ENCODE measurements at places on chromosomes 5 and 9.

- no peak for DNase-seq
Measured at GRCh38 chr5:107500840-107501239, 169.9 kb downstream of the EFNA5 start.

GRCh38 chr9:33166231-33167083, 679 bp downstream of the B4GALT1 start:
- no peak for DNase-seq

GRCh38 chr5:106661866-106662265, 1008.9 kb downstream of the EFNA5 start:
- DNase-seq: no peak

DNA sequence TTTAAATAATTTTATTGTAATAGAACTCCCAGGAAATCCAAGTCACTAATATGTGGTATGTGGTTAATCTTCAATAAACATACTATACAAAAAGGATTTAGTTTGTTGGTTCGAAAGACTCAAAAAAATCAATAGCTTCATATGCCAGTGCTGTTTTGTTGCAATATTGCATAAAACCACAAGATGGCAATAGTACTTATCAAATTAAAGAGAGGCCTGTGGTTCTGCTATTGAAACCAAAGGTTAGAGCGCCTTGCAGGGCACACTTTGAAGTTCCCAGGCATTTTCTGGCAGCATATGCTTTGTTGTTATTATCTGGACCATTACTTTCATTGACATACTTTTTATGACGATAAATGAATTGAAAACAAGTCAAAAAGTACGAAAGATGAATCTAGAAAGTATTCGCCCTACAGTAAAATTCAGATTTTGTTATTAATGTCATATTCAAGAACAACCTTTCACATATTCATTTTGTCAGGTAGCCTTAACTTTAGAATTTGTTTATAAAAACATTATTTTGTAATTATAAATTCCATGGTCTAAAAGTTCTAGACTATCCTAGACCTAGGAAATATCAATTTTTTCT, 316.3 kb downstream of the MCTP1 start:
- peak; percentile 64 for DNase-seq

DNA sequence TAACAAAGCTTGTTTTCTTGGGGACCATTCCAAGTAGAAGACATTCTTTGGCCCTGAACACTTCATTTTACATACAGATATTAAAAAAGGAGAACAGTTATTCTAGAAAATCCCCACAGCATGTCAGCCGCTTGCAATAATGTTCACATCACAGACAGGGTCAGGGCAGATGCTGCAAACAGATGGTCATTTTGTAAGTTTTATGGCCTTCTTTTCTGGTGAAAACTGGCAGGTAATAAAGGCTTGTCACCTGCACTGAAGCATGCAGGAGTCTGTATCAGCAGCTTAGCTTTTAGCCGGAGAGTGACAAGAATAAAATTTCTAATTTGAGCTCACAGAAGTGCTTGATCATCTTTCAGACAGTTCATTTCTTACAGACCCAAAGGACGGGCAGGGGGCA, 220.9 kb upstream of the DAP start:
- DNase-seq: no peak

- DNase-seq: no peak
Measured at GRCh38 chr5:131381777-131382176, 117.9 kb downstream of the CDC42SE2 start.

DNA sequence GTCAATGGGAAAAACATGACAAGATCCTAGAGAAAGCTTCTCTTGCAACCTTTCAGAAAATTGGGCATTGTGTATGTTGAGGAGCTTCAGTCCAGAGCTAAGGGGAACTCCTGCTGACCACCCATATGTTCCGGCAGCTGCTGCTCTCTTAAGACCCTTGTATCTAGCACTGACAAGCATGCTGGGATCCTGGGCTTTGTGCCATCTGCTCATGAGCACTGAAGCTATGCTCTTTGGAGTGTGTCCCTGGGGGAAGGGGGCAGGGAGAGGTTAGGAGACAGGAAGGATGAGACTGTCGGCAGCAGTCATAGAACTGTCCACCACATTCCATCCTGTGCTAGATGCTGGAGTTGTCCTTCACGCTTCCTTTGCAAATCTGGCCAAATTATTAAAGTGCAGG, 109.3 kb downstream of the JAKMIP2 start:
- DNase-seq: no peak

- DNase-seq: no peak
Measured at GRCh38 chr5:50420343-50420935, 20.6 kb downstream of the EMB start.

DNA sequence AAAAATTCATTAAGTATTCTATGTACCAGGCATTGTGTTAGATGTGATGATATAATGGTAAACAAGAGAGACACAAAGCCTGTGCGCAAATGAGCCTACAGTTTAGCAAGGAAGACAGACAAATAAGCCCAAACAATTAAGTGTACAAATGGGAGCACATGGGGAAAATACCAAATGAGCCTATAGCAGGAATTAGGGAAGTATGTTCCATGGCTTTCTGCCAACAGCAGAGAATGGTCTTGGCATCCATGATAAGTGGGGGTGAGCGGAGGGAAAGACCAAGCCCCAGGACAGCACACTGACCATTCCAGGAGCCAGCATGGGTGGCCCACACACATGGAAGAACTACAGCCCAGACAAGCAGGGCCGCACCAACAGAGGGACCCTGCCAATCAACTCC, 369.7 kb downstream of the DEPDC1B start:
- DNase-seq: no peak

DNA sequence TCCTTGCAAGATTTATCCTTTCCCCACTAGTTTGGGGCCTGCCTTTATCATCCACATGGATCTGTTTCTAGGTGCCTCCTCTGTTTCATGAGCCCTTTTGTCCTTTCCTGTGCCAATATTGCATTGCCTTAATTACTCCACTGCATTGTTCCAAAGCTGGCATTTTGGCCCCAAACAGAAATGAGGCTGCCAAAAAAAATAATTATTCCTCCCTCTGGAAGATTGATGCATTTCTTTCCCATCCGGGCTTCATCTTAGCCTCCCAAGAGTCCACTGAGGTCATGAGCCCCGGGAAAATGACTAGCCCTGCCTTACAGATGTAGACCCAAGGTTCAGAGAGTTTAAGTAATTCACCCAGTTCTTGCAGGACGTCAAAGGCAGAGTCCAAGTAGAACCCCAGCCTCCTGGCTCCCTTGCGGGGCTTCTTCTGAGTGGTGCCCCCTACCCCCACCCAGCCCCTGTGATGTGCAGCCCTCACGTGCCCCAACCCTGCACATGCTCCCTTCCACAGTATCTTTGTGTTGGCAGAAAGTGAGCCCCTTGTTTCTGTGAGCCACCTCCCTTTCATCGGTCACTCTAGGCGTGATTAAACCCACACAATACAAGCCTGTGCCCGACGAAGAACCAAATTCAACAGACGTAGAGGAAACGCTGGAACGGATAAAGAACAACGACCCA, 62.1 kb downstream of the TMOD1 start:
- no peak for DNase-seq

GRCh38 chr9:35649431-35650340, 1.0 kb downstream of the SIT1 start:
- no peak for DNase-seq

DNA sequence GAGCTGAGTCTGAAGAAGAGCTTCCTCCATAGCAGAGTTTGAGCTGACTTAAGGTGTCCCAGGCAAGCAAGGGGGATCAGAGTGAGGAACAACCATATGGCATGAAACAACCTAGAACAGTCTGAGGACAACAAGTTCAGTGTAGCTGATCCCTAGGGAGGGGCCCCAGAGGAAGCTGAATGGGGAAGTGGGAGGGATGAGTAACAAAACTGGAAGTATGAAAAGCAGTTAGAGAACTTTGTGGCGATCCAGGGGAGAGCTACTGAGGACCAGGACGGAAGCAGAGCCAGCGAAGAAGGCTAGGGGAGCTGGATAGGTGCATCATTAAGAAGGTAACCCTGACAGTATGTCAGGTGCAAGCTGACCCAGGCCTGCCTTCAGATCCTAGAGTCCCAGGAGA, 580.8 kb downstream of the BNC2 start:
- no peak for DNase-seq

DNA sequence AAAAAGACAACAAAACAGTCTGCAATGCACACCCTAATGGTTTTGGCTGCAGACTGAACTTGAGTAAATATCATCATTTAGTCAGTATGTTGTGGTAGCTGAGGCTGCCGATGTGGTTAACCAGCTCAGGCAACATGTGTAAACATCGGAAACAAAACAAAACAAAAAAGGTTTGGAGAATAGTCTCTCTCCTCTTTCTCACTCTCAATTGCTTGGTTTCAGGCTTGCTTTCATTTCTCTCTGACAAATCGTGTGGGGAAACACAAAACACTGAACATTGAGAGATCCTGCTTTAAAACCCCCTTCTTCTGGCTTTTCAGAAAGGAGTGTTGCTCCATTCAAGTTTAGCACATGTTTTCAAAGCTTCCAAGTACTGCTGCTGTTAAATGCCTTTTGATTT, 453.3 kb downstream of the BNC2 start:
- no peak for DNase-seq

GRCh38 chr5:143162810-143163209, 240.7 kb downstream of the NR3C1 start:
- no peak for DNase-seq

DNA sequence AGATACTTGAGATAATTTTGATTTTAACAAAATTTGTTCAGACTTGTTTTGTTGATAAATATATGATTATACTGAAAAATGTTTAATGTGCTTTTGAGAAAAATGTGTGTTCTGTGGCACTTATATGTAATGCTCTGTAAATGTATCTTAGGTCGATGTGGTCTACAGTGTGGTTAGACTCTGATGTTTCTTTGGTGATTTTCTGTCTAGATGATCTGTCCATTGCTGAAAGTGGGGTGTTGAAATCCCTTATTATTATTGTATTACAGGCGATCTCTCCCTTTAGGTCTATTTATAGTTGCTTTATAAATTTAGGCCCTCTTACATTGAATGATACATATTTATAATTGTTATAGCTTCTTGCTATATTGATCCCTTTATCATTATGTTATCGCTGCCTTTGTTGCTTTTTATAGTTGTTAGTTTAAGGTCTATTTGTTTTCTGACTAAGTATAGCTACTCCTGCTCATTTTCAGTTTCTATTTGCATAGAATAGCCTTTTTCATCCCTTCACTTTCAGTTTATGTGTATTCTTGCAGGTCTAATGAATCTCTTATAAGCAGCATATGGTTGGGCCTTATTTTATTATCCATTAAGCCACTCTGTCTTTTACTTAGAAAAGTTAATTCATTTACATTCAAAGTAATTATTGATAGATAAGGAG, 124.3 kb downstream of the MRPS30 start:
- DNase-seq: no peak

- no peak for DNase-seq
Measured at GRCh38 chr9:138098908-138099791, 221.6 kb downstream of the CACNA1B start.

- no peak for DNase-seq
Measured at GRCh38 chr9:117595650-117596049, 108.6 kb upstream of the TLR4 start.

- no peak for DNase-seq
Measured at GRCh38 chr9:130406278-130406895, 38.4 kb upstream of the ASS1 start.

DNA sequence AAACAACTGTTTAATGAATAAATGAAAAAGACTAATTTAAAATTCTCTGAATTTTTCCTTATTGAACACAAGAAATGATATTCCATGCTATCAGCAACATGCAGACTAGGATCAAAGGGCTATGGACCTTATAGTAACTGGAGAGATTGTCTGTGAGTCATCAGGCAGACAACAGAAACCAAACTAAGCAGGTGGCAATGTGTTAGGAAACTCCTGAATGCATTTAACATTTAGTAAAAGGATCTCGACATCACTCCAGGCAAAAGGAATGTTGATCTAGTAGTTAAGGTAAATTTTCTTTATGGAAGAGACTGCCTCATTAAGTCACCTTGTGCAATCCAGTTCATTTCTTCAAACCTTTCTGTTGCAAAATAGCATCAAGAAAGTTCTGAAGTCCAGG, 58.4 kb downstream of the ARL15 start:
- no peak for DNase-seq

DNA sequence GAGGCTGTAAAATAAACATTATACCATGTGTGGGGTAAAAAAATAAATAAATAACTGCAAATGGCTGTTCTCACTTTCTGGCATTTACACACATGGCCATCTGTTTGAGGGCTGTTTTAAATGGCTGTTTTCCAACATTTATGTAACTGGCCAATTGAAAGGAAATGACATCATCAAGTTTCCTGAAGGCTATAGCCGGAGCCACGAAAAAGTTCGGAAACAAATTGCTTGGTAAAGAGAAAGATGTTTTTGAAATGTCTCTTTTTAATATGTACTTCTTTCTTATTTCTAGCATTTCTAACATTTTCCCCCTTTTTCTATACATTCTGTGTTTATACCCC, 95.4 kb upstream of the DAB2 start:
- DNase-seq: no peak

- peak; percentile 64 for DNase-seq
Measured at GRCh38 chr5:170216257-170216864, 16.4 kb upstream of the C5orf58 start.

- peak; percentile 69 for DNase-seq
Measured at GRCh38 chr9:131423171-131423581, 29.3 kb downstream of the PRRC2B start.

- no peak for DNase-seq
Measured at GRCh38 chr5:6829150-6829784, 116.0 kb downstream of the TENT4A start.

DNA sequence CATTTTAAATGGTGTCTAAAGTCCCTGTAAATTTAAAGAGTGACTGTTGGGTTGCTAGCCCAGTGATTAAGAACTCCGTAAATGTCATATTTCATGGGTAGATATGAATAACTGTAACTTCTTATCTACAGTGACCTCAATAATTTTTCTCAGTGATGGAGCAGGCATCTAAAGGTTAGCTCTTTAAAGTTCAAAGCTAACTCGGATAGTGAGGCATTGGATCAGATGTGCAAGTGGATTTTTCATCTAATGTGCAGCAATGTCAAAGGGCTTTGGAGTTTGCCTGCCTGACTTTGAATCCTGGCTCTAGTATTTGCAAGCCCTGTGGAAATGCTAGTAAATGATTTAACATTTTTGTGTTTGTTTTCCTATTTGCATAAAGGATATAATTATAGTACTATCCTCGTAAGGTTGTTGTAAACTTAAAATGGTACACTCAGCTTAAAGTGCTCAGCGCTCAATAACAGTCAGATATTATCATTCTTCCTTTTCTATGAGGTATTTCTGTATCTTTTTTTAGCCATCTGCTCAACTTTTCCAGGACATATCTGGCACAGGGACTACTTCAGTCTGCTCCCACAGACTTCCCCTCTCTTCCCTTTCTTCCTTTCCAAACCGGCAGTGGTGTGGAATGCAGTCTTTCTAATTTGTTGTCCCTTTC, 163.7 kb upstream of the ELL2 start:
- no peak for DNase-seq

DNA sequence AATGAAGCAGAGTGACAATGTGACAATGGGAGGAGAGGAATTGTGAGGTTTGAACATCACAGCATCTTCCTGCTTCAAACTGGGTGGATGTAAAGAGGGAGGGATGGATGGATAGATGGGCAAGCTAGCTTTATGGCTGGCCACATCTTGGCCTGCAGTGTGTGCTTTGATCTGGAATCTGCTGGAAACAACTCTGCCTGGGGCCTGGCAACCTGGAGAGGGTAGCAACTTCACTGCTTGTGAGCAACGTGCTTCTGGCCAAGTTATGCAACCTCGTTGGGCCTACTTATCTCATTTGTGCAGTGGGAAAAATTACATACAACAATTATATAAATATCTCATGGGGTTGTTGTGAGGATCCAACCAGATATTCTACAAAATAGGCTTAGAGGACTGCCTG, 5.3 kb downstream of the IL9 start:
- DNase-seq: no peak

- DNase-seq: no peak
Measured at GRCh38 chr9:135103931-135104639, 16.6 kb downstream of the OLFM1 start.

- DNase-seq: no peak
Measured at GRCh38 chr5:1511048-1511447, 12.7 kb downstream of the LPCAT1 start.
